ENCODE measurements at places on chromosomes 13 and 19. TPM values are rescaled to one million over a fixed set of nuclear protein-coding genes. Genes with fewer than 3 reads are reported as not detected.

DNA sequence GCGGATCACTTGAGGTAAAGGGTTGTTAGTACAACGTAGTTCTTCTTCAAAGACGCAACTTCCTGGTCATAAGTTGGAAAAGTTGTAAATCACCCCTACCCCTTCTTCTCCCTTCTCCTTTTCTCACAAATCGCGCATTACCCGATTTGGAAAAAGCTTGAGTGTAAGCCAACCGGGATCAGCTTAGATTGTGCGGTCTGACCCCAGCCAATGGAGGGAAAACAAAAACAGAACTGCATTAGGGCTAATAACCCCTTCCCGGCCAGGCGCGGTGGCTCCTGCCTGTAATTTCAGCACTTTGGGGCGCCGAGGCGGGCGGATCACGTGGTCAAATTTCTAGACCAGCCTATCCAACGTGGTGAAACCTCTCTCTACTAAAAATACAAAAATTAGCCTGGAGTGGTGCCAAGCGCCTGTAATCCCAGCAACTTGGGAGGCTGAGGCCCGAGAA lies 806 bp downstream of the ZNF90 start:
- DNase-seq: no peak

DNA sequence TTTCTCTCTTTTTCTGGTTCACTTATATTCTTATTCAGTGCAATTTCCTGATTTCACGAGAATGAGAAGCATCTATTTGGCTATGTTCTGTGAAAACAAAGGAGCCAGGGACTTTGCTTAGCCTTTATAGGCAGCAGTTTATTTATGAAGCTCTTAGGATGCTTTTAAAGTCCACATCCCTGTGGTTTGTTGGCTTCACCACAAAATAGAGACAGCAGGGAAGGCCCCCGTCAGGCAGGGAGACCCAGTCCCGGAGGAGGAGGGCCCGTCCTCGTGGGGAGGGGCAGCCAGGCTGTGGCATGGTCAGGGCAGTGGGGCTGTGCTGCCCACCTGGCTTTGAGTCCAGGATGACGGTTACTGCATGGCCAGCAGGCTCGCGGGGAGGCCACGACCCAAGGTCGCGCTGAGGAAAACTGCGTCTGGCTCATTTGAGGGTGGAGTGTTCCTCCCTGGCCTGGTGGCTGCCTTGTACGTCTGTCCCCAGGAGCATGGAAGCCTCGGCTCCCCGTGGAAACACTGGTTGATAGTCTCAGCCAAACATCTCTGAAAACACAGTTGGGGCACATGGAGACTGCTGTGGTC lies 92.7 kb downstream of the ATP11A start:
- DNase-seq: no peak

DNA sequence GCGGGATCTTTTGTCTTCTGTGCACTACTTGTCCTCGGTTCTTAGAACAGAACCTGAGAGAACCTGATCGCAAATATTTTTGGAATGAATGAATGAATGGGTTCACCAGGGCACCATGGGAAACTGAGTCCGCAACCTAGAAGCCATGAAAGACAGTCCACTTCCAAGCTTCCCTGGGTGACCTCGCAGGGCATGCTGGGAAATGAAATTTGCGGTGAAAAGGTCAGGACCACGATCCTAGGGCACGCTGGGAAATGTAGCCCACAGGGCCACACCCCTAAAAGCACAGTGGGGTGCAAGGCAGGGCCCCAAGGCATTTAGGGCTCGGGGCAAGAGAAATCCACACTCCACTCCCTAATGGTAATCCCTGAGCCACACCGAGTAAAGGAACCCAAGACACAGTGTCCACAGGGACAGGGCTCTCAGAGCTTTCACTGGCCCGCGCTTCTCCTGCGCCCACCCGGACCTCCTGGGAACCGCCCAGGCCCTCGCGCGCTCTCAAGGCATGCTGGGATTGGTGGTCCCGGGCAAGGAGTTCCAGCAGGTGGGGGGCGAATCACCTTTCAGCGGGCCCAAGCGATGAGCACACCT lies 1.1 kb upstream of the PPP1R12C start:
- no peak for DNase-seq

DNA sequence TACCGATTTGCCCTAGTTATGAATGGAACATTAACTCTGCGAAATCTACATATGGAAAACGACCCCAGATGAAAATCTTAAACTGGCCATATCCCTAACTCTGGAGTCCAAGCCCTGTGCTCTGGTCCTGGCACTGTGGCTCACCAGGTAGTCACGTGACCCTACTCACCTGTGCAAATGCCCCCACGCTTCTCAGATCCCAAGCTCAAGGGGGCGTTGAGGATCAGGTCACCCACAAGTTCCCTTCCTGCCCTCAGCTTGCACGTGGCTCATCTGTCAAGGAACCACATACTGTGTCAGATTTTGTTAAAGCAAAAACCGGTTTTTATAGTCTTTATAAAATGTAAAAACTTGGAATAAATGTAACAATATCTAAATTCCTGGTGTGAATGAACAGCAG lies 324.0 kb downstream of the SHISA2 start:
- no peak for DNase-seq

- DNase-seq: no peak
These were observed 90.9 kb upstream of the ZNF507 start for GRCh38 chr19:32254509-32254890.

CASP14 gene
- not detected for total RNA-seq

DNA sequence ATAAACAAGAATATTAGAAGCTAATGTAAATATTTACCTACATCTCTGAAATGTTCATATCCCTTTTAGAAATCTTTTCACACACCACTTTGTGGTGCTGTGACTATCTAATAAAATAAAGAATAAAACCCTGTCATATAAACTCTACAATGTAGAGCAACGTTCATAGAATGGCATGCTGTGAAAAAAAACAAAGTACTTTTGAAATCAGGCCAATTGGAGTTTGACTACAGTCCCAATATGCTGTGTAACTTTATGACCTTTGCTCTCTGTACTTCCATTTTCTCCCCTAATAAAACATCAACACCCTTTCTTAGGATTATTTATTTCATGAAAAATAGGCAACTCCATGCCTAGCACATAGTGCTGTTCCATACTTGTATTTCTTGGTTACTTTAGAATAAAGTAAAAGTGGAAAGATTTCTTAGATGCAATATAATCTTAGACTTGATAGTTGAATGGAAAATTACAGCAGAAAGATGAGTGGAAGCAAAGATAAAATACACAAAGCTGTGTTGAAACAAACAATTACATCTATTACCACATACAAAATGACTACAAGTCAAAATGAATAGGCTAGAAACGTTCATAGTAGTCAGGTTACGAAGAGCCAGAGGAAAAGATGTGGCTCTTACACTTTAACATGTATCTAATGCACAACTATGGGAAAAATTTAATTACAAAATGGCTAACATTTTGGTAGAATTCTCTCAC lies 613.2 kb upstream of the SLITRK5 start:
- DNase-seq: no peak

- peak; percentile 71 for DNase-seq
These were observed 880 bp upstream of the C19orf12 start for GRCh38 chr19:29715701-29716581.

FRY gene
- 6.7 TPM for total RNA-seq

DNA sequence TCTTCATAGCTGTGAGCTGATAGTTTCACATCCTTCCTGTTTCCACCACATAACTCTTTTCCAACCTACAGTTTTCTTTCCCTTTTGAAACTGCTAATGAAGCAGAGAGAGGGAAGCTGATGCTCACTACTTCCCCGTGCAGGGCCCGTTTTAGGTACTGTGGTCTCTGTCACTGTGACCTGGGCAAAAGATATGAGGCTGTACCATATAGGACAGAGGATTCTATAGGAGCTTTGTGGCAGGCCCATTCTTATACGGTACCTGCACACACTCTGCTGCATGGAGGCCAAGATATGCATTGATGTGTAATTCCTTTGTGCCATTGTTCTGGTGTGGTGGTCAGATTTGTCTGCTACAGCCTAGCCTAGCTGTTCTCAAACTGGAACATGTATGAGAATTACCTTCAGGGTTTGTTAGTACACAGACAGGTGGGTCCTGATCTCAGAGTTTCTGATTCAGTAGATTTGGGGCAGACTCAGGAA lies 577.3 kb downstream of the LMO7 start:
- no peak for DNase-seq

GRCh38 chr13:90362707-90363106 lies 984.8 kb upstream of the MIR17HG start:
- DNase-seq: no peak

- no peak for DNase-seq
These were observed 472.8 kb downstream of the OLFM4 start for GRCh38 chr13:53501387-53501786.

DNA sequence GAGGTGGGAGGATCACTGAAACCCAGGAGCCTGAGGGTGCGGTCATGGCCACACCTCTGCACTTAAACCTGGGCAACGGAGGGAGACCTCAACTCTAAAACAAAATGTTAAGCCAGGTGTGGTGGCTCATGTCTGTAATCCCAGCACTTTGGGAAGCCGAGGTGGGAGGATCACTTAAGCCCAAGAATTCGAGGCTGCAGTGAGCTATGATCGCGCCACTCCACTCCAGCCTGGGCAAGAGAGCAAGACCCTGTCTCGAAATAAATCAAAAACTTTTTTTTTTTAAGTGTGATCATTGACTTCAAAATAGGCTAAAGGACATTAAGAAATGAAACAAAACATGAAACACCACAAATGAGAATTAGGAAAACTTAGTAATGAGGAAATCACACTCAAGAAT lies 16.3 kb upstream of the ADPRHL1 start:
- DNase-seq: no peak

ATP4A gene
- total RNA-seq: not detected

GRCh38 chr19:36060430-36060829 lies 5.7 kb downstream of the WDR62 start:
- DNase-seq: peak; percentile 59

DNA sequence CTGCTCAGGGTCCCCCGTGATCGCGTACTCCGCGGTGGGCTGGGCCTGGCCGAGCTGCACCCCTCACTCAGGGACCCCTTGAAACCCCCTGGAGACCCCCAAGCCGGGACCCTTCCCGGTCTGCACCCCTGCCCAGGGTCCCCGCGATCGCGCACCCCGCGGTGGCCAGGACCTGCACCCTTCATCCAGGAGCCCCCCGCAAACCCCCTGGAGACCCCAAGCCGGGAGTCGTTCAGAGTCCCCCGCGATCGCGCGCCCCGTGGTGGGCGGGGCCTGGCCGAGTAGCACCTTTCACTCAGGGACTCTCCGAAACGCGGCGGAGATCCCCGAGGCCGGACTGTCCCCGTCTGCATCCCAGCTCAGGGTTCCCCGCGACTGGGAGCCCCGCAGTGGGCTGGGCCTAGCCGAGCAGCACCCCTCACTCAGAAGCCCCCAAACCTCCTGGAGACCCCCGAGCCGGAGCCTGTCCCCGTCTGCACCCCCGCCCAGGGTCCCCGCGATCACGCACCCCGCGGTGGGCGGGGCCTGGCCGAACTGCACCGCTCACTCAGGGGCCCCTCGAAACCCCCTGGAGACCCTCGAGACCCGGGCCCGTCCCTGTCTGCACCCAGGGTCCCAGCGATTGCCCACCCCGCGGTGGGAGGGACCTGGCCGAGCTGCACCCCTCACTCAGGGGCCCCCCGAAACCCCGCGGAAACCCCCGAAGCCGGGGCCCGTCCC lies 748 bp downstream of the LMNB2 start:
- peak; percentile 63 for DNase-seq

- DNase-seq: no peak
These were observed 183.7 kb downstream of the TEX29 start for GRCh38 chr13:111503905-111504695.

EPS8L1 gene
- total RNA-seq: 5.0 TPM

ZSWIM4 gene
- 6.2 TPM for total RNA-seq

DNA sequence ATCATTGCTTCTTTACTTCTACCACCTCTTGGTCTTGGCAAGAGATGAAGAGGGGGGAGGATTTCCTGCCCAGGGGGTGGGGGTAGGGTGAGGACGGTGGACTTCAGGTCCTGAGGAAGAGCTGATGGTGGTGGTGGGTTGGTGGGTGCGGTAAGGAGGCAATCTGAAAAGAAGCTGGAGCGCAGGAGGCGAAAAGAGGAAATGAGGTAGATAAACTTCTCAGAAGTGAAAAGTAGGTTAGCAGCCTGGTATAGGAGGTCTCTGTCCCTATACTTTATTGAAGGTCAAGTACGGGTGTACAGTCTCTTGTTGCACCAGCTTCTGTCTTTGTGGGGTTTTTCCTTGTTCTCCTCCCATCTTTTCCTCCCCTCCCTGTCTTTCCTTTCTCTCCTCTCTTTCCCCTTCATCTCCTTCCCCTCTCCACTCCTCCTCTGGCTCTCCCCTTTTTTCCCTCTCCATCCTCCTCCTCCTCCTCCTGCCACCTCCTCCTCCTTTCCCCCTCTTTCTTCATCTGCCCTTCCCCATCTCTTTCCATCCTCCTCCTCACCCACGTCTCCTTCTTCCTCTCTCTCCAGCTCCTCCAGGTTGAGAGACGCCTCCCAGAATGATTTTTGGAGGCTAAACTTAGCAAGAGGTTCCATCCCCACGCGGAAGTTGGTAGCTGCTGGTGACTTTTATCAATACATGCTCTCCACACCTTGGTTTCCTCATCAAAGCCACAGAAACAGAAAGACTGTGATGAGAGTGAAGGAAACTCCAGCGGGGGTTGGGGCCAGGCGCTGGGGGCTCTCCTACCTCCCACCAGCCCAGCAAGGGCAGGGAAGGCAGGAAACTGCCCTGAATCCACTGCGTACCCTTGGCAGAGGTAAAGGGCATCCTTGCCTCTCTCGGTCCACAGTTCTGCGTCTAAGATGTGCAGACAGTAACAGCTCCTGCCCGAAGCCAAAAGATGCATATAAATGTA lies 15.3 kb downstream of the TNFSF14 start:
- peak; percentile 38 for DNase-seq

SPRED3 gene
- 2.4 TPM for total RNA-seq

DNA sequence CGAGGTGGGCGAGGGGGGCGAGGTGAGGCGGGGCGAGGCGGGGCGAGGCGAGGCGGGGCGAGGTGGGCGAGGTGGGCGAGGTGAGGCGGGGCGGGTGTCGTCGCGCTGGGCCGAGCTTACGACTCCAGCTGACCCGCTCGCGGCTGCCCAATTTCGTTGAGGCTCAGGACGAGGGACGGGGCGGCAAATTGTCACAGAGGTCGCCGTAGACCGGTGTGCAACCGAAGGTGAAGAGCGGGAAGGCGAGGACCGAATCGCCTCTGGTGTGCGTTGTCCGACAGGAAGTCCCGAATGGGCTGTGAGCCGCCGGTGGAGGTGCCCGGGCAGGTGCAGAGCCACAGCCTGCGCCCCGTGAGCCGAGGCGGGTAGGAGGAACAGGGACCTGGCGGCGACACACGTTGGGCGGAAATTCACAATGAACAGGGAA lies at the start of gene LACC1:
Gene LACC1 (plus strand): TSS at position 150 of the 427 bp plus-strand sequence. CDS start 1,082 bp downstream, outside the sequence.
- no peak for DNase-seq

CGB7 gene
- total RNA-seq: not detected

- no peak for DNase-seq
These were observed 50.3 kb upstream of the ANKRD10 start for GRCh38 chr13:110965038-110965754.

GRCh38 chr13:75936791-75937190 lies 300.7 kb downstream of the LMO7 start:
- no peak for DNase-seq

ZNF667 gene
- total RNA-seq: 0.54 TPM

GRCh38 chr13:97043302-97043701 lies 49.0 kb upstream of the OXGR1 start:
- DNase-seq: no peak
